Stimulated activated CD8-positive, alpha-beta memory T cell treated with anti-CD3 and anti-CD28 coated beads, Interleukin-12 subunit alpha, Interleukin-12 subunit beta, amount 100 ng/mL, for 4 hours (primary cell): ENCODE measurements at places on chromosomes 5 and 9.

DNA sequence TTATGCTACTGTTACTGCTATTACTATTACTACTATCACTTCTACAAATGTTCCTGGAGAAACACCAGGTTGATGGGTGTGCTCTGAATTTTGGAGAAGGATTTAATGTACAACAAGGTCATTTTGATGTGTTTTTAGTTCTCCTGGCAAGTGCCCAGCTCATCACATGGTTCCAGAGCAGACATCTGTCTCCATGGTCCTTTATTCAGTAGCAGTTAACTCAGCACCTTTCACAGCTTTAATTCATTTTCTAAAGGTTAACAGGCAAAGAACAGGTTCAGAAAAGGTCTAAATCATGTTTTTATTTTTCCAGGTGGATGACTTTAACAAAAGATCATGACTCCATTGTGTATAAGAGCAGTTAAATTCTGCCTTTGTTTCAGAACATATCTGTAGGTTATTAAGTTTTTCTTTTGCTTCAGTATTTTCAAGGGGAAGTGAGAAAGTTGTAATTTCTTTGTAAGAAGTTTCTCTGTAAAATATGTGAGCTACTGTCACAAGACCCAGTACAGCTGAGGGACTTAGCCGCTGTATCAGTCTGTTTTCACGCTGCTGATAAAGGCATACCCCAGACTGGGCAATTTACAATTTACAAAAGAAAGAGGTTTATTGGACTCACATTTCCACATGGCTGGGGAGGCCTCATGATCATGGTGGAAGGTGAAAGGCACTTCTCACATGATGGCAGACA, 41.9 kb downstream of the MTRR start:
- no peak for DNase-seq

GRCh38 chr9:112233769-112234168, 58.7 kb upstream of the SUSD1 start:
- no peak for DNase-seq

DNA sequence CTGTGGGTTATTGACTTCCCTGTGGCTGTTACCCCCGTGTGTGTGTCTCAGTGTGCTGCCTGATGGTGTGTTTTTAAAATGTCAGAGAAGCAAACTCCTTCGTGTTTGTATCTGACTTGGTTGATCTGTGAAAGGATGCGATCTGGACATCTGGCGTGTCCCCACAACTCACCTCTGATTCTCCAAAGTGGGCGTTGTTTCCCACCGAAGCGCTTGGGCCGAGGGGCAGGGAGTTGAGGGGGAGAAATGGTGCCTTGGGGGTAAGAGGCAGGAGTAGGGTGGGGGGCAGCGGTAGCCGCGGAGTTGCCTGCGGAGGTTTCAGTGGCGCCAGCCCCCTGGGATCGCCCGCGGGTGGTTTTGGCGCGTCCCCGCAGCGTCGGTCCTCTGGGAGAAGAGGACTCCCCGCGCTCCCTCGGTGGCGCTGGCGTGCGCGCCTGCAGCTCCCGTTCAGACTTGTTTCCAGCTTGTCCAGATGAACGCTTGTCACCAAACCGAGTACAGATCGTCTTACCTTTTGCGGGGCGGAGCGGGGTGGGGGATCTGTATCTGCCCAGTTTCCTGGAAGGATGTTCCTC, 1.1 kb downstream of the MAST4 start:
- DNase-seq = no peak

- no peak for DNase-seq
These were observed 168.9 kb upstream of the NFIB start for GRCh38 chr9:14482856-14483255.

GRCh38 chr5:118321081-118321480, 667.3 kb downstream of the DTWD2 start:
- DNase-seq = no peak

DNA sequence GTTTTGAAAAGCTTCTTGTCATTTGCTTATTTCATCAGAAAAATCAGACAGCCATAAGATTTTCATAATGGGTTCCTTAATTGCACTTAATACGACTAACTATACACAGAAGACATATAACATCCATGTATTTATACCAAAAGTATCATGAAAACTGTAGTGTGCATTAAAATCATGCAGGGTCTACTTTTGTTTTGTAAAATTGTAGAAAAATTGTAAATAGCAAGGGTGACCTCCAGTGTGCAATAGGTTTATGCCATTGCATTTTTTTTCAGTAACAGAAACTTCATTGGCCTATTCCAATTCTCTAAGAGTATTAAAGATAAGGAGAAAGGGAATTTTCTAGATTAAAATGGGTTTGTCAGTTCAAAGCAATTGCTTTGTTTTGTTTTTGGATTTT, 307.6 kb downstream of the KIAA0825 start:
- no peak for DNase-seq

DNA sequence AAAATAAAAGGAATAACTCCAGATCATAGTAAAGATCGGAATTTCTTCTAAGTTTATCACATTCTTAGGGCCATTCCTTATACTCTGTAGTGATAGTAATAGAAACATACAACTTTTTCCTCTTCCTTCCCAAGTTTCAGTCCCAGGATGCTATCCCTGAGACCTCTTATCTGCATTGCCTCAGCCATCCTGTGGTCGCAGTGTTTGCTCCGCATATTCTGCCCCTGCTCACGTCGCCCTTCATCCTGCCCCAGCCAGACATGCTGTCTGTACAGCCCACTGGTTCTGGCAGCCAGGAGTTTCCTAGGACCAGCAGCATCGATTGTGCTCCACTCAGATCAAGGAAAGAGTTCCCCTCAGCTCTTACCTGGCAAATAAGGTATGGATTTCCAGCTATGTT, 132.7 kb upstream of the ERCC6L2 start:
- DNase-seq = no peak

- no peak for DNase-seq
These were observed 30.0 kb upstream of the LPCAT1 start for GRCh38 chr5:1553539-1554409.

GRCh38 chr9:124621371-124622328, 114.5 kb upstream of the NR5A1 start:
- no peak for DNase-seq

- no peak for DNase-seq
These were observed 51.0 kb downstream of the ADAMTS2 start for GRCh38 chr5:179294131-179294780.

GRCh38 chr9:80492221-80492620, 920.5 kb downstream of the TLE4 start:
- no peak for DNase-seq

DNA sequence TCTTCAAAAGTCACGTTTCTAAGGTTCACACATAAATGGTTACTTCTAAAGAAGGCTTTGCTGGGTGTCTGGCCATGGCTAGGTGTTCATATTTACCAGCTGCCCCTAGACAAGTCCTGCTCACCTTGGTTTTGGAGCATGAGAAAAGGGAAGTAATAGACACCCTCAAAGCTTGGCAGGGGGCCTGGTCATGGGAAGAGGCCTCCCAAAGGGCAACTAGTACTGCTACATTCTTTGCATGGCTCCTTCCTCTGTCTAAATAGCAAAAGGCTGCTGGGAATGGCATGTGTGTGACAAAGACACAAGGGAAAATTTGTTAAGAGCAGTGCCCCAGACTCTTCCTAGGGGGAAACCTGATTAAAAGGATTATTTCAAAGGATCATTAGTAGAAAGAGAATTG, 93.4 kb downstream of the NRG2 start:
- no peak for DNase-seq

DNA sequence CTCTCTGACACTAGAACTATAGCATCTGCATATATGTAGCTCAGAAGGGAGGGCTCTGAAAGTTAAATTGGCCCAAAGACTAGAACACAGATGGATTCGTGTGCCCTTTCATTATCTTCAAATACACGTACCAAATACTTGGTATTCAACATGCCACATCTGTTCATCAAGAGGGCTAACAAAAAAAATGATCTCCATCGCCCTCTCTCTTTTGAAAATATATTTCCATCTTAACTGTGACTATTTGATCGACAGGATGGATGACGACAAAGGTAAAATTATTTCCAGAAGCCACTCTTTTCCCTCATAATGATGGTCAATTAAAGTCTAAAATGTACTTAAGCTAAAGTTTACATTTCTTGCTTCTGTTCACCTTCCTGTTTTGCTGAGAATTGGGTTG, 77.0 kb downstream of the SEMA6A start:
- no peak for DNase-seq

DNA sequence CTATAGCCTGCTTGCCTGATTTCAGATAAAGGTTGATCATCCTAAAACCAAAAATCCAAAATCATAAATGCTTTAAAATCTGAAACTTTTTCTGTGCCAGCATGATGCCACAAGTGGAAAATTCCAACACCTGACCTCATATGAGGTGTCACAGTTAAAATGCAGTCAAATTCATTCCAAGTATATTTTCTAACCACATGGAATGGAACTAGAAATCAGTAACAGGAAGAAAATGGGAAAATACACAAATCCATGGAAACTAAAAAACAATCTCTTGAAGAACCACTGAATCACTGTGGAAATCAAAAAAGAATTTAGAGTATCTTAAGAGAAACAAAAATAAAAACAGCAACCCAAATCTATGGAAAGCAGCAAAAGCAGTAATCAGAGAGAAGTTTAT, 297.5 kb upstream of the COX7C start:
- no peak for DNase-seq

GRCh38 chr5:146016764-146017484, 80.5 kb downstream of the SH3RF2 start:
- no peak for DNase-seq

DNA sequence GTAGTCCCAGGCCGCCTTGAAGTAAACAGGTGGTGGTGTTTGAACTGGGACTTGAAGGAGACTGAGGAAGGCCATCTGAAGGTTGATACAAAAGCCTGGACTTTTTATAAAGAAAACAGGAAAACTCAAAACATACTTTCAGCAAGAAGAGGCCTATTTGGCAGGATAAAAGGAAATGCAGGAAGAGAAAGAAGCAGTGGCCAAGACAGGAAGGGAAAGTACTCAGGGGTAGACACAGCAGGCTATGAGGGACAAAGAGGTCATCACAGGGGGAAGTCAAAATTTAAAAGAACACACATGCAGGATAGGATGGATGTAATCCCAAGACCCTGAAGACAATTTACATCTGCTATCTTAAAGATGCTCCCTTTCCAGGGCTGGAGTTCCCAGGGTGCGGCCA, 13.0 kb downstream of the TLE1 start:
- DNase-seq = no peak

GRCh38 chr9:124559871-124560270, 52.7 kb upstream of the NR5A1 start:
- DNase-seq = no peak

GRCh38 chr5:71794061-71794695, 75.1 kb downstream of the CARTPT start:
- DNase-seq = no peak

DNA sequence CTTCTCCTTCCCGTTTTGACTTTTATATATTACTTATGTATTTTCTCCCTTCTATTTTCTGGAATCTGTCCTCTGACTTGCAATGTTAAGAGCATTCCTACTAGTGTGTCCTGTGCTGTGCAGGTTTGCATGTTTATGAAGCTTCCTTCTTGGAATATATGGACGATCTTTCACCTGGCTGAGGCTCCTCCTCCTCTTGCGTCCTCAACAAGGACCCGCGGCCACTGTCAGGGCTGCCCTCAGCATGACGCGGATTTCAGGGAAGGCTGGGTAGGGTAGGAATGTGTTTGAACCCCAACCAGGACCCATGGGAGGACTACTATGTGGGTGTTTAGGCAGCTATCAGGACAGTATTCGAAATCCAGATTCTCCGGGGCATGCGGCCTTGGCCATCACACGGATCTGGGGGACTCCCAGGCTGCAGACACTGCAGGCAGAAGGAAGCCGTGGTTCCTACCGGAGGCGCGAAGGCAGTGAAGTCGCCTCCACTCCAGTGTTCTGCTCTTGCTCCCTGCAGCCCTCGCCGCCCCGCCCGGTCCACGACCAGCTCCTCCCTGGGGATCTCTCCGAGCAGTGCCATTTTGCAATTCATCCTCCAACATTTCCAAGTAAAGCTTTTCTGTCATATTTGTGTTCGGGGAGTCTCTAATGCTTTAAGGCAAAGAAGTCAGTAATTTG, 37.0 kb upstream of the OSMR start:
- no peak for DNase-seq

DNA sequence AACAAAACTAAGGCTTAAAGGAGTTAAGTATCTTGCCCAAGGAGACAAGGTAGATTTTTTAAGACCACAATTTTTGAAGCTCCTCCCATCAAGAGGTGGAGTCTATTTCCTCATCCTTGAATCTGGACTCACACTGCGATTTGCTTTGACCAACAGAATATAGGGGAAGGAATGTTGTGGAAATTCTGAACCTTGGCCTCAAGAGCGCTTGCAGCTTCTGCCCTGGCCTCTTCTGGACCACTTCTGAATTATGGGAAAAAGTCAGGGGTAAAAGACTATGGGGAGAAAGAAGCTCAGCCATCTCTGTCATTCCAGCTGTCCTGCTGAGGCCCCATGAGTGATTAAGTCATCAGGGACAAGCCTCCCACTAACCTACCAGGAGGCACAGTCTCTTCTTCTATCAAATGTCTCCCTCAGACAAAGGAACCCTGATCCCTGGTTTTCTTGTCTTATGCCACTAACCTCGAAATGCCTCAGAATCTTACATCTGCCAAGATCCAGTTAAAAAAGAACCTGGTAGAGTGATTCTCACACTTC, 25.9 kb downstream of the MAPKAP1 start:
- DNase-seq = no peak

- no peak for DNase-seq
These were observed 26.9 kb upstream of the OLFM1 start for GRCh38 chr9:135060461-135061116.

DNA sequence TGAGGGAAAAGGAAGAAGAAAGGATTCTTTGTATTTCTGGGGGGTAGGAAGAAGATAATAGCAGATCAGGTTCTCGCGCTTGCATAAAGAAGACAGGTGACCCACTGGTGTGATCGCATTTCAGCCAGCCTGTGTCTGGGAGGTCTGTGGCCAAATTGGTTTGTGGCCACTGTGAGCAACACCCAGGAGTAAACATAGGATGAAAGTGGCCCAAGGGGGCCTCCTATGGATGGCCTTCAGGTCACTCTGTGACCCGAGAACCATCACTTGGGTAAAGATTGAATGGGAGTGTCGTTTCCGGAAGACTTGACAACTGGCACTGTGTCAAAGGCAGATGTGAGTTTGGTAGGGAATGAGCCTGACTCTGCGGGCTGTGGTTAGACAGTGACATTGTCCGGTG, 34.2 kb downstream of the RAI14 start:
- no peak for DNase-seq

DNA sequence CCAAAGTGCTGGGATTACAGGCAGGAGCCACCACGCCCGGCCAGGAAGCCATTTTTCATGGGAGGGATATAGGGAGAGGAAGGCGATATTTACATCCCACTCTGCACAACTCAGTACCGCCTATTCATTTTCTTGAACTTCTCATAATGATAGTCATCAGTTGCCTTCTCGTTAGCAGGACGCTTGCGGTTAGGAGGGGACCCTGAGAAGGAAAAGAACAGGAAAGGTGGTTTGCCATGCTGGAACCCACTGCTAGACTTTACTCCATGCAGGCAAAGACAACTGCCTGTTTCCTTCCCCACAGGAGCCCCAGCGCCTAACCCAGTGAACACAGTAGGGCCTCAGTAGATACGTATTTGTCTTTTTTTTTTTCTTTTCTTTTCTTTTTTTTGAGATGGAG, 4.1 kb upstream of the TOR1A start:
- no peak for DNase-seq
